Activated naive CD8-positive, alpha-beta T cell treated with anti-CD3 and anti-CD28 coated beads, Interleukin-2, amount 50 U/mL, for 24 hours (primary cell): ENCODE measurements at places on chromosomes 4 and X.

GRCh38 chr4:189304167-189304566 is 636.5 kb upstream of the FRG1 start:
- DNase-seq = no peak

- DNase-seq = no peak
Measured at GRCh38 chrX:68938244-68939004, 109.6 kb downstream of the EFNB1 start.

DNA sequence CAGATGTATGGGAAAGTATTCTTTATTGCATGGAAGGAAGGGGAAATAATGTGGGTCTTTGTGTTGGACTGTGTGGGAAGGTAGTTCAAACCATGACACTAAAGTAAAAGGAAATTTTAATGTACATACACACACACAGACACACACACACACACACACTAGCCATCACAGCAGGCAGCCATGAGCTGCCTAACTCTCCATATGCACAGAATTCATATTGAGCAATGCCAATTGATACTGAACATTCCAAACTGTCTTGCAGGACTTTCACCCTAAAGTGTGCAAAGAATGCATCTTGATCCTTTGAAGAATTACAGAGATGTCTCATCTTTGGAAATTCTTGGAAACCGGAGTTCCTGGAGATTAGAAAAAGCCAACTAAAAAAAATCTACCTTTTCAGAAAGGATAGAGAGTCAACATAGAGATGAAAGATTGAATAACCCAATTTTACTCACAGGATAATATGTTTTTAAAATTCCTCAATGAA is 120.6 kb upstream of the MBNL3 start:
- no peak for DNase-seq

DNA sequence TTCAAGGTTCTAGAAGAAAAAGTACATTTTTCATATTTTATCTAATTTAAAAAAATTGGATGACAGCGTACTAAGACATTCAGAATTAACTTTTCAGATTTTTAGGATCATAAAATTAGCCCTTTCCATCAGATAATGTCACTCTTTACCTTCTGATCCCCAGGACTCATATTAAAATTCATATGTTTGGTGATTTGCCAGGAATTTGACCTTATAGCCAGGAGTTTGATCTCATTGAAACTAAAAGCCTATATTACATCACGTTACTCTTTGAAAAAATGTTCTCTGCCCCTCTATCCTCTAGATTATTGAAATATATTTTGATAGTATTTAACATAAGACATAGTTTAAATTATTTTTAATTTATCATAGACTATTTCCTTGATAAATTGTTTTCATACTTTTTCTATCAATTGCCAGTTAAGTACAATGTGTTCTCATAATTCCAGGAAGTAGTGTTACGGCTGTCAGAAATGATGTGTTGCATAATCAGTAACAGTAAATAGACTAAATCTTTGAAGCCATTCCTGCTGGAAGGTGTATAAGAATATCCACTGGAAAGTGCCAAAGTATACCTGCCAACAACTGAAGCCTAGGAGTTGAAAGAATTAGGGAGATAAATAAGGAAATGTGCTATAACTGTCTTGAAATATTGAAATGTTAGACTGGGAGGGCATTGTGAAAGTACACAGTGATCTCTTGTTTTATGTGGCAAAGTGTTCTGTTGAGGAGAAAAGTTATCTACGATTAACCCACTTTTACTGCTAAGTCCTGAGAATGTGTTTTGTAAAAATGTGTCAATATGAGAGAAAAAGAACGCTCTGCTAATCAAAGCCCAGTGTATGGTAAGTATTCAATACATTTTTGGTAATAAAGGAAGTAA is 32.9 kb upstream of the PDGFC start:
- no peak for DNase-seq

GRCh38 chr4:42710329-42710728 is 53.4 kb upstream of the ATP8A1 start:
- no peak for DNase-seq

- no peak for DNase-seq
Measured at GRCh38 chrX:1870421-1870820, 255.6 kb downstream of the ASMT start.

DNA sequence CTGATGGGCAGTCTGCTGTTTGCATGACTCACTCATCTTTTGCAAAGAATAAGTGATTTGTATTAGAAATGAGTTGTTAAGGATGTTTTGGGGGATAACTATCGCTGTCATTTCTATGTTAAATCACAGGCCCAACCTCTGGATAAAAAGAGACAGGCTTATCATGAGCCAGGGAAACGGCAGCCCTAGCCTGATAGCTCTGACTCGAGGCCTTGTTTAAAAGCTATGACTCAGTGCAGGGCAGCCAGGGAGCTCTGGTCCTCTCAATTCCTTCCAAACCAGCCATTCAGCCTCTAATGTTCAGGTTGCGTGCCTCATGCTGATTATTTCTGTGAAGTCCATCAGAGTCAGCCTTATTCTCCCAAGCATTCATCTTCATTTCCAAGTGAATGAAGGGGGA is 305.9 kb upstream of the HAND2 start:
- no peak for DNase-seq

- DNase-seq = peak; percentile 45
Measured at GRCh38 chr4:8419222-8420041, 21.1 kb downstream of the ACOX3 start.

DNA sequence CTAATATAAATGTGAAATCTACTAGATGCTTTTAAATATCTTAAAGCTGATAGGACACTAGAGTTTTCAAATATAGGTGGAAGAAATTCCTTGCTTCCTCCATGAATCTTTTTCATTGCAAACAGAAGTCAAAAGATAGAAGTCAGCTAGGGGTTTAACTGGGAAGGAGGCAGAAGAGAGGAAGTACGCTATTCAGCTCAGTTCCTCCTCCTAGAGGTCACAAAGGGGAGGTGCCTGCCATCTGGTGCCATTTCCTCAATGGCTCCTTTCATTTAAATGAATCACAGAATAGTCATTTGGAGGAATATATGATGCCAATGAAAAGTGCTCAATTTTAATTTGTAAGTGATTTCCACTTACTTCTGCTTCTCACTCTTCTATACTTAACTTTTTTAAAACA is 8.5 kb downstream of the COL25A1 start:
- peak; percentile 11 for DNase-seq

- DNase-seq = no peak
Measured at GRCh38 chrX:85903692-85904471, 143.5 kb downstream of the CHM start.

GRCh38 chrX:150944233-150944632 is 38.9 kb upstream of the HMGB3 start:
- no peak for DNase-seq

DNA sequence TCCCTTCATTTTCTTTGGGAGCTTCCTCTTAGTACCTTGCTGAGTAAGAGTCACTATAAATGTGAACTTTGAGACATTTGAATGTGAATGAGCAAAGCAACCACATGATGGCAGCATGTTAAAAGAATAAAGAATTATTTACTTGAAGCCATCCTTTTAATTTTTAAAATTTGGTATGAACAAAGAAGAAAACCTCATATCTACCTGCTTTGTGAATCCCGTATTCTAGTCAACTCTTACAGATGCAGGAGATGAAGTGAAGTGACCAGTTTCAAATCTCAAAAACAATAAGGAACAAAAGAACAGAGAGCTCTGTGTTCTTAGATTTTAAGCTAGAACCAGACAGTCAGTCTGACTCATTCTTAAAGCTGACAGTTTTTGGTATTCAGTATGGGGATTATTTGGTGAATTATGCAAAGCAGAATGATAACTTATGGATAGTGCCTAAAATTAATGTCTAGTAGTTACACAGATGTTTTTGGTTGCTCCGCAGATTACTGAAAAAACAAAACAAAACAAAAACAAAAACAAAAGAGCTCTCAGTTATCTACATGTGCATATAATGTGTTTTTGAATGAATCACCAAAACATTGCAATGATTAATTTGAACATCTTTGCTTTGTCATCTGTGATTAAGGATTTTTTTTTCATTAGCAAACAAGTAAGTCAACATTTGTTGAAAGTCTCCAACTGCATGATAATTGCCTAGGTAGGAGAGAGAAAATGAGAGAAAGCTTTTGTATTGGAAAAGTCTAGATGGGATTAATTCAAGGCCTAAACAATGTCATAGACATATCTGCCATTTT is 48.2 kb upstream of the H2AZ1 start:
- no peak for DNase-seq

GRCh38 chr4:144906181-144906925 is 191.6 kb downstream of the ANAPC10 start:
- no peak for DNase-seq

DNA sequence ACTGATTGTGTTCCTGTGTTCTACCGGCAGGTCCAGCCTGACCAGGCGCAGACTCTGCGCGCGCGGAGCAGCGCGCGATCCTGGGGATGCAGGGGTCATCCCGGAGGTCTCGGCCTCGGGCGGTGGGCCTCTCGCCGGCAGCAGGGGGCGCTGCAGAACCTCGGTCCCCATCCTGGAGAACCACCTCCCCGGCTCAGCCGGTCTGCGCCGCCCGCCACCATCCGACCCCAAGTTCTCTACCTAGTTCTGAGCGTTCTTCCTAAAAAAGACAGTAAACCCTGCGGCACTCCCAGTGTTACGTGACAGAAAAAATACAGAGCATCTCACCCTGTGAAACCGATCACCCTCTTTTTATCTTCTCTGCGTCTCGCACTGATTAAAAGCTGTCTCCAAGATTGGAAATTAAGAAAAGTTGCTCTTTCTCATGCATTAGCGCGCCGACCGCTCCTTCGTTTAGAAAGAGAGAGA is 1.6 kb downstream of the TRPC3 start:
- DNase-seq = peak; percentile 95

- DNase-seq = no peak
Measured at GRCh38 chr4:77703666-77704065, 98.0 kb downstream of the CXCL13 start.

GRCh38 chr4:151653548-151653918 is 107.3 kb downstream of the GATB start:
- no peak for DNase-seq

- DNase-seq = no peak
Measured at GRCh38 chr4:152663203-152664066, 16.4 kb downstream of the TMEM154 start.

GRCh38 chrX:13102636-13103035 is 58.2 kb upstream of the FAM9C start:
- no peak for DNase-seq

- no peak for DNase-seq
Measured at GRCh38 chr4:131509521-131509920, 1639.6 kb upstream of the PCDH10 start.

DNA sequence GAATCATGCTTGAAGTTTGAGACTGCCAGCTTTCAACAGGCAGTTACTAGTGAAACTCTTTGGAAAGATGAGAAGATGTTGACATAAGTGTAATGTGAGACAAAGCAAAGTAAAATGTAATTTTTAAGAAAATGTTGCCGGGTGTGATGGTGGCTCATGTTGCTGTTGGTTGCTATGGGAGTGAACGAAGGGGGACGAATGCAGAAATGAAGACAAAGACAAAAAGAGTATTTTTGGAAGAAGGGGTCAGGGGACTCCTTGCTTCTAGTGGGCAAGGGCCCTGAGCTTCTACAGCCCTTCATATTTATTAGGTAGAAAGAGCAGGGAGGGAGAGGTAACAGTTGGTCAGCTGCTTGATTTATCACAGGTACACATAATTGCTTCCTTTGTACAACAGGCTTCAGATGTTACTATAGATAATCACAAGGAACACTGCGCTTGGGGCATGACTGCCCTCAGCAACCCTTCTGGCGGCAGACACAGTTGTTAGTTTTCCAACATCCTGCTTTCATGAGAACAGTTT is 11.9 kb upstream of the UGDH start:
- no peak for DNase-seq

DNA sequence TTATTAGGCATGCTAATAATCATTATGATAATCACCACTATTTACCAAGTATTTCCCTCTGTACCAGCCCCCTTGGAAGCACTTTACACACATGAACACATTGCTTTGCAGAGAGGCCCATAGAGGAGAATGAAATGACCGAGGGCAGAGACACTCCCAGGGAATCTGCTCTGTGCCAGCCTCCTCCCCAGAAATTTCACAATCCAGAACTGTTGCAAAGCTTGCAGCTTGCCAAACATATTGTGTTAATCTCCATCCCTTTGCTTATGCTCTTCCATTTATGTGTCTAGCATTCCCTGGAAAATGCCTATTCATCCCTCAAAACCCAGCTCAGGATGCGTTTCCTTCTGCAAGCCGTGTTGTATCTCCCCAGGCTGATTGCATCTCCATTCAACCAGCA is 37.8 kb downstream of the CYTL1 start:
- DNase-seq = no peak

DNA sequence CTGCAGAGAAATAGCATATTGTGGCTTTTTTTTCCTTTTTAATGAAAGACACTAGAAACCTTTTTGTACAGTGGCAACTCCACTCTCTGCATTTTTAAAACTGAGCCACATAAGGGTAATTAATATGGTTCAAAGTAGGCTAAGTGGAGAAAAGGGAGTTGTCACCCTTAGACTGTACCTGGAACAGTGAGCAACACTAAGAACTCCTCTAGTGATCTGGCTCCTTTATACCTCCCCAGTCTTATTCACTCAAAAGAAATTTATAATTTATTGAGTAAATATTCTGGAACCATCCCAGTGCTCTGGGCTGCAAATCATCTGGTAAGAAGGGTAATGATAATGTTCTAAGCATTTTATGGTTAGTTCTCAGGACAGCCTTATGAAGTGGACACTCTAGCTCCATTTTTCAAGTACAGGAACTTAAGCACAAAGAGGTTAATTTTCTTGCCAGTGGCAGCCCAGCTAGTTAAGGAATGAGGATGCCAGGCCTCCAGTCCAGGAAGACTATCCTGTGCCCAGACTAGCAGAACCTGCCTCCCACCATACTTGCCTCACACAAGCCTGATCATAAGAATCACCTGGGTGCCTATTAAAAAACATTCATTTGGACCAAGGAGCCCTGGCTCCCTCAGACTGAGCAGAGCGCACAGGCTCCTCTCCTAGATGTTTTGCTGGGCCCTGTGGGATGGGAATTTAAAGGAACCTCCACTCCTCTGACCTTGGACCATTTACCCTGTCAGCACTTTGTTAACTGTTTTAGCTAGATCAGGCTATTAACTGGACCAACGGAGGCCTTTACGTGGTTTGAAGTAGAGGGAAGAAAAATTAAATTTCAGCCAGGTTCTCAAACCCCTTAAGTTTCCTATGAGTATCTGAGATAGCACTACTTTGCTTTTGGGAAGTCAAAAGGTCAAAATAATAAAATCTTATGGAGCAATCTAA is 102.6 kb downstream of the PDE5A start:
- no peak for DNase-seq
